GM03348 (cell line): ENCODE measurements at places on chromosomes 3 and 15.

DNA sequence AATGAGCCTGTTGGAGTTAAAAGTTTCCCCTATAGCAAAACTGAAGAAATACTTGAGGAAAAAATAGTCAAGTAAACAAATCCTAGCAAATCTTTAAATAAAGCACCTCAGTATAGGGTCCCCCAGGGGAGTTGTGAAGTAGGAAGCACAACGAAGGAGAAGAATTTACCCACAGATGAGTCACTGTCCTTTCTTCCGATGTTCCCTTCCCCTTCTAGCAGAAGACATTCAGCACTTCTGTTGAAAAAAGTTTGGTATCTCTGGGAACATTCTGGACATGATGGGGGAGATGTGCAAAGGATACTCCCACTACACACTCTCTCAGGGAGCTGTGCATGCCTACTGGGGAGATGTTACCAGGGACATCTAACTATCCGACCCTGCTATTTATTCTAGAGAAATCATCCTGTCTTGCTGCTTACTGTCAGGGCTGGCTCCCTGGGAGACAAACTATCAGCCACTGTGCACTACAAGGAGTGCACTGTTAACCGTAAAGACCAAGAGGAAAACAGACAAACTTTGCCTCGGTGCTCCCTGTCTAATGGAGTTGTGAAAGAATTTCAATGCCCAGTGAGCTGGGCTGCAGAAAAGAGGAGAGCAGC lies 93.8 kb downstream of the RFTN1 start:
- DNase-seq: peak; percentile 33

DNA sequence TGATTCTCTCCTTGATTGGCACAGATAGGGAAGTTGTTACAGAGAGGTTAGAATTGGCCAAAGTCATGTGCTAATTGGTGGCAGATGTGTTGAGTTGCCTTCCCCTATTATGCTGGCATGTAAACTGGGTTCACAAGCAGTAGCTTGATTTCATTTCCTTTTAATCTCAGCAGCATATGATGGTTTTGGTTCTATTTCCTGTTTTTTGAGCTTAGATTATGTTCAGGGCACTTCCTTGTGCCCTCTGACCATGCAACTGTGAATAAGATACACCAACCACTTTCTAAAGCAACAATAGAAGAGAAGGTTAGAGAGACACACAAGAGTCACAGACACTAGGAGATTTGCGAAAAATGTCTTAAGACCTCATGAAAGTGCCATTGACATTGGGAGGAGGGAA lies 16.5 kb downstream of the HPS3 start:
- no peak for DNase-seq

GRCh38 chr3:12449889-12450682 lies 34.2 kb upstream of the TSEN2 start:
- DNase-seq: no peak

GRCh38 chr3:152790651-152791387 lies 44.1 kb upstream of the P2RY1 start:
- DNase-seq: no peak

DNA sequence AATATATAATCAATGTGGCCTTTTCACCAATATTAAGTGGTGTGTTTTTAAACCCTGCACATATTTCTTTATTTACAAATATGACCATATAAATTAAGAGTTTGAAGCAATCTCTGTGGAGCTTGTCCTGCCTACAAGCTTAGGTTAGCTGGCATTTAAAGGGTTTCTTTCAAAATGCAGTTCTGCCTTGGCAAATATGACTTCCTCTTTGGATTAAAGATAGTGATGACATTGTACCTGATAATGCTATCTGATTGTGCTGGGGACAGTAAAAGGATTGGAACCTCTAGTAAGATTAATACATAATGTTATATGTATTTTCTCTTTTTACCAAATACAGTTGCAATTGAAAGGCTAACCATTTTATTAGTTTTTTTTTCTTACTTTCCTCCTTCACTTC lies 249.1 kb downstream of the OTOL1 start:
- no peak for DNase-seq

GRCh38 chr3:38204599-38205471 lies 39.5 kb downstream of the OXSR1 start:
- DNase-seq: no peak

GRCh38 chr15:78929536-78930264 lies 15.1 kb downstream of the CTSH start:
- DNase-seq: no peak

DNA sequence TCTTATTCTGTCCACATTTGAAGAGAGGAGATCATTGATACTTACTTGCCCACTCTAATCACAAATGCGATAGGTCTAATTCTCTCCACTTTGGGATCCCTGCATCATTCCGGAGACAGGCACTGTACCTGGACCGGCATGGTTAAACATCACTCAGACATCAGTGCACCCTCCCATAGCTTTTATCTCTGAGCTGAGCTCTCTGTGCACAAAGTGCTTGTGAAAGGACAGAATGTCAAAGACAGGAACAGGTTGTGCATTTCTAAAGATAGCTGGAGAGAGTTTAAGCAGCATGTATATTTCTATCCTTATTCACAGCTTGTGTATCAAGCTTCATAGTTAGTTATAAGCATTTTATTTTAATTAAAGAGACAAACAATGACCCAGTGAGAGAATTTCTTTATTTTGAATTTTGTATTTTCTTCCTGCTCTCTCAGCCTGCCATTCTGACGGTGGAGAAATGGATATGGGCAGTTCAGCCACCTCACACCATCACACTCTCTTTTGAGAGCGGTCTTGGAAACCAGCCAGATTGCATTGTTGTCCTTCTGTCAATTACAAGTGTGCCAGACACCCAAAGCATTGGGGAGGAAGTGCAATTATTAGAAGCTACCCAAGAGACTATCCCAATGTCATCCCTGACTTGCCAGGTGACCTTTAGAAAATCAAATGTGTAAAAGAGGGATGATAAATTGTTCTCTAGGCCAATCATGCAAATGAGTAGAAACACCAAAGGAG lies 65.2 kb upstream of the CHL1 start:
- no peak for DNase-seq

DNA sequence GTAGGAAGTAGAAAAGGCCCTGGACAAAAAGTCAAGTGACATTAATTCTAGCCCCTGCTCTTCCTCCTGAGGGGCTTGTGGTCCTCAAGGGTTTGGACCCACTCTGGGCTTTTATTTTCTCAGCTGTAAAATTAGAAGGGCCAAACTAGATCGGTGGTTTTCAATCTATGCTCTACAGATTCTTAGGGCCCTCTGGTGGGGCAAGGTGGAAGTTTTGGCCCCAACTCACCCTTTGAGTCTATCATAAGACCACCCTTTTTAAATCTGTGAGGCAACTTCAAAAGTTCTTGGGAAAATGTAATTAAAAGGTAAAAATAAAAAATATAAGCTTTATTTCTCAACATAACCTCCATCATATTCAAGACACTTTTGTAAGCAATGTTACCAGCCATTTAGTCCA lies 25.6 kb upstream of the CFAP161 start:
- no peak for DNase-seq

- no peak for DNase-seq
Measured at GRCh38 chr3:128872282-128872681, 7.1 kb upstream of the ACAD9 start.

DNA sequence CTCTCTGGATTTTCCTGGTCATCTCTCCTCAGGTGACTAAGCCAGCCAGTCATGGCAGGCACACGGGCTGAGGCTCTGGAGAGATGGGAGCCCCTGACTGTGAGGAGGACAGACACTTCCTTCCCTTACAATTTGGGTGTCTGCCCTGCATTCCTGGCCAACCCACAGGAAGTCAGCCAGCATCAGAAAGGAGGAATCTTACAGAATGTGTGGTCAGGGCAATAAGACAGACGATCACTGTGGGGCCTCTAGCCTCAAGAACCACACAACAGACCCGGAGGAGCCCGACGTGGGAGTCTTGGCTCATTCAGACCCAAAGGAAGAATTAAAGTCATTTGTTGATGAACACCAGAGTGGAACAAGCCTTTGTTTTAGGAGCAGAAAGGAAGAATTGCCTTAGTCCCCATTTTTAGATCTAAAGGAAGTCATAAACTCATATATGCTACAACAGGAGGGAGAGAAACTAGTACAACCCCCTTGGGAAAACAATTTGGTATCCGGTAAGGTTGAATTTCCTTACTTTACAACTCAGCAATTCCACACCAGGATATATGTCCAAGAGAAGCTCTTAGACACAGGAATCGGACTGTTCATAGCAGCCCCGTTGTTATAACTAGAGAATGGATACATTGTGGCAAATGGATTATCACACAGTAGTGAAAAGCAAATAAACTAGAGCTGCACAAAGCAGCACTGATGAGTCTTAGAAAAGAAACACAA lies 62.2 kb downstream of the ABTB1 start:
- peak; percentile 94 for DNase-seq
